HFF-Myc (cell line): ENCODE measurements at places on chromosomes 16 and 17.

DNA sequence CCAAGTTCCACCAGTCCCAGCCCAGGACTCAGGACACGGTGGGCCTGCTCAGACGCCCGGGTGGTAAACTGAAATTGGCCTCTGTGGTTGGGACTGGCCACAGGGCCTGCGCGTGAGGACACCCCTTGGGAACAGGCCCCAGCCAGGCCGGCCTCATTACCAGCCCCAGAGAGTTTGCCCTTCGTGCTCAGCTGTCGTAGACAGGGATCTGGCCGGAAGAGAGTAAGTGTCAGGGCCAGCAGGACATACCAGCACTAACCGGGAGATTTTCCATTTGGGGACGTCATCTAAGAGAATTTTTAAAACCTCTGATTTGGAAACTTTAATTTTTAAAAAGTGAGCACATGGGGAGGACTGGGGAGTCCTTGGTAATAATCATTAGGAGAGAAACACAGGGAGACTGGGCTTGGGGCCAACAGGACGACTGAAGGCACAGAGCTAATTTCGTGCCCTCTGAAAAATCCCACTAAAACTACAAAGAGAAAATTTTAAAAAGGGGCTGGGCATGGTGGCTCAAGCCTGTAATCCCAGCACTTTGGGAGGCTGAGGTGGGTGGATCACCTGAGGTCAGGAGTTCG is 2.4 kb upstream of the RBFOX3 start:
- no peak for DNase-seq

DNA sequence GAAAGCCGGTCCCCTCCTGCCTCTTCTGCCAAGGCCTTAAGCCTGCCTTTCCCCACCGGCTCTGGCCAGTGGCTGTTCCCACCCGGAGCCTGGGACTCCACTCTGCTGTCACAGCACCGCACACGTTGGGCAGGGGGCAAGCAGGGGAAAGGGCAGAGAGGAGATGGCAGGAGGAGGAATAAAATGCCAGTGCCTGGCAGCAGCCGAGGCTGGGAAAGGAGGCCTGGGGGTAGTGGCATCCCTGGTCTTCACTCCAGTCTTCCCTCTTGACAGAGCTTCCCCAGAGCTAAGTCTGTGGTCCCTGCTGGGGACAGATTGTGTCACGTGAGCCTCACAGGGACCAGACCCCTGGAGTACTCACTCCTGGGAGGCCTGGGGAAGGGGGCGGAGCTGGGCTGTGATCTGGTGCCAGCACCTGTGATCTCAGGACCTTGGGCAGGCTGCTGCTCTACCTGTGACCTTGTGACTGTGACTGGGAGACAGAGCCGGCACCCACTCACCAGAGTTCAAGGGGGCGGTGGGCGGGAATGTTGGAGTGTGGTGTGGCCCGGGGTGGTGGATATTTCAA is 97.2 kb upstream of the GSE1 start:
- DNase-seq: no peak

DNA sequence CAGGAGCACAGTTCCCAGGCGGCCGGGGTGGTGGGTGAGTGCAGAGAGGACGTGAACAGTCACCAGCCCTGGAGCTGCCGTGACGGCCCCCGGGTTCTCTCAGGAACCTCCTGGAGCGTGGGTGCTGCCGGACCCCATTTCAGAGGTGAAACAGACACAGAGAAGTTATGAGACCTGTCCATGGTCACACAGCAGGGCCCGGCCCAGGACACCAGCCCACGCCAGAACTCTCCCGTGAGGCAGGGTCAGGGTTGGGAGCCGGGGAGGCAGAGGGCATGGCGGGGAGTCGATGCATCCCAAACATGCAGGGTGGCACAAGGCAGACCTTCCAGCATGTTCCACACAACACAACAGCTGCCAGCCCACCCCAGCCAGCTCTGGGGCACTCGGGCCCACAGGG is 3.8 kb upstream of the PVALEF start:
- no peak for DNase-seq

DNA sequence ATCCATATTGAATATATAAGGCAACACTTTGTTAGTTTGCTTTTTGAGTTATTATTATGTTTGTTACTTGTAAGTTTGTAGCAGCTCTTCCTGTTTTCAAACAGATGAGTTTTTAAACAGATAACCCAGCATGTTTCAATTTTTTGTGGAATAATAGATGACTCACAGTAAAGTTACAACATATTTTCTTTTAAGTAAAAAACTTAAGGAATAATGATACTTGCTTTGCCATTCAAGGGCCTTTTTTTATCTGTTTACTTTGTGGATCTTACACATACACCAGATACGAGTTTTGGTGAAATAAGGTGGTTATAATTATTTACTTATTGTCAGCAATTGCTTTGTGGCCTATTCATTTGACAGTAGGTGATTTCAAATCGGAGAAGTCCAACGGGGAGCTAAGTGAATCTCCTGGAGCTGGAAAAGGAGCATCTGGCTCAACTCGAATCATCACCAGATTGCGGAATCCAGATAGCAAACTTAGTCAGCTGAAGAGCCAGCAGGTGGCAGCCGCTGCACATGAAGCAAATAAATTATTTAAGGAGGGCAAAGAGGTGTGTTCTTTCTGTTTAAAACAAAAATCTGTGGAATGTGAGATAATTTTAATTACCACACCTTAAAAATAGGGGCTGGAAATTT is 66.3 kb downstream of the BPTF start:
- no peak for DNase-seq

GRCh38 chr17:36623281-36623680 is 21.9 kb downstream of the MRM1 start:
- no peak for DNase-seq

GRCh38 chr16:19167710-19168370 is at the start of gene SYT17:
Gene SYT17, plus strand, starts transcription at chr16:19168240. Its CDS starts 407 bp downstream, at chr16:19168647.
- DNase-seq: no peak

DNA sequence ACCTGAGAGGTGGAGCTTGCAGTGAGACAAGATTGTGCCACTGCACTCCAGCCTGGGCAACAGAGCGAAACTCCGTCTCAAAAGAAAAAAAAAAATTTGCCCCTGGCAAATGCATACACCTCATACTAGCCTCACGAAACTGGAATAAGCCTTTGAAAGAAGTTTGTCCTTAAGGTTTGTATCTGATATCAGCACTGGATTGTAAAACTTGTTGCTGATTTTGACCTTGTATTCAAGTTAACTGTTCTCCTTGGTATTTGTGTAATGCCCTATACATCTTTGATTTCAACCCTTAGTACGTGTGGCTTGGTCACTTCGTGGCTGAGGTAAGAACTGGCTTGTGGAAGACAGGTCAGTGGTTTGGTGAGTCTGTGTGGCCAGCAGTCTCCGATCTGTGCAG is 6.2 kb upstream of the FLCN start:
- no peak for DNase-seq

GRCh38 chr16:2032285-2033056 is 5.8 kb downstream of the NHERF2 start:
- no peak for DNase-seq

DNA sequence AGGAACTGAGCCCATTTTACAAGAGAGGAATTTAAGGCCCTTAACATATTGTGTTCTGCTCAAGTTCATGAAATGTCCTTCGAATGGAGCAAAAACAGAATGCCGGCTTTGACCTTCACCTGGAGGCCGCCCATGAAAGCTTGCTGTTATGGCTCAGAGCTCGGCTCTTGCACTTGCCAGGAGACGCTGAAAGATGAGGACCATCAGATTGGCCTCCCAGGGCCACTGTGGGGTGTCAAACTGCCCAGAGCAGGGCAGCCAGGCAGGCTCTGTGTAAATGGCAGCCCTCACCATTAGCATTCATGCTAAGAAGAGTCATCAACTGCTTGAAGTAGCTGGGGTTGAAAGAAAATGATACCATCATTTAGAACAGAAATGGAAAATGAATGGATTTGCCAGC is 39.3 kb downstream of the IL21R start:
- no peak for DNase-seq

DNA sequence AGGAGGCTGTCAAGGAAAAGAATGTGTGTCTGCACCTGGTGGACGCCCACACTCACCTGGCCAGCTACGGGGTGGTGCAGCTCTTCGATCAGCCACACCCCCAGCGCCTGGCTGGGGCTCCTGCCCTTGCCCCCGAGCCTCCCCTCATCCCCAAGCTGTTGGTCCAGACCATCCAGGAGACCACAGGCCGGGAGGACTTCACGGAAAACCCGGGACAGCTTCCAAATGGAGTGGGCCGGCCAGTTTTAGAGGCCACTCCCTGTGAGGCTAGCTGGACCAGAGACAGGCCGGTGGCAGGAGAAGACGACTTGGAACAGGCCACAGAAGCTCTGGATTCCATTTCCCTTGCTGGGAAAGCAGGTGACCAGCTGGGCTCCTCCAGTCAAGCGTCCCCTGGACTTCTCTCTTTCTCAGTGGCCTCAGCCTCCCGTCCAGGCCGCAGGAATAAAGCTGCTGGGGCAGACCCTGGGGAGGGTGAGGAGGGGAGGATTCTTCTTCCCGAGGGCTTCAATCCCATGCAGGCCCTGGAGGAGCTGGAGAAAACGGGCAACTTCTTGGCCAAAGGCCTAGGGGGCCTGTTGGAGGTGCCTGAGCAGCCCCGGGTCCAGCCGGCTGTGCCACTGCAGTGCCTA is 2.2 kb downstream of the WDR81 start:
- no peak for DNase-seq

- DNase-seq: peak; percentile 37
Measured at GRCh38 chr16:90057738-90058173, 19.4 kb downstream of the PRDM7 start.

- no peak for DNase-seq
Measured at GRCh38 chr17:14070344-14070984, 1.2 kb downstream of the COX10 start.

- no peak for DNase-seq
Measured at GRCh38 chr17:79125503-79125902, 50.9 kb downstream of the ENGASE start.

- no peak for DNase-seq
Measured at GRCh38 chr17:28774206-28774605, 30.4 kb downstream of the TRAF4 start.

DNA sequence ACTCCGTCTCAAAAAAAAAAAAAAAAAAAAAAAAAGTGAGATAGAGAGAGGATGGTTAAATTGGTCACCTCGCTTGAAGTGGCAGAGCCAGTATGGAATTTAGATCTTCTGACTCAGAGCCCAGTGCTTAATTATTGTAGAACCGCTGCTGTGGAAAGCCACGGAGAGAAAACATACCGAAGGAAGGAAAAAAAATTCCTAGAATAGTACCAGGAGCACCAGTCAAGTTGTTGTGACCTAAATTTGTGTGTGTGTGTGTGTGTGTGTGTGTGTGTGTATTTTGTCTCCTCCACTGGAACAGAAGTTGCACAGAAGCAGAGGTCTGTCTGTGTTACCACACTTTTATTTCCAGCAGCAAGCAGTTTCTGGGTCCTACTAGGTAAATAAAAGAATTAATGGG is 10.6 kb upstream of the NUP85 start:
- no peak for DNase-seq

DNA sequence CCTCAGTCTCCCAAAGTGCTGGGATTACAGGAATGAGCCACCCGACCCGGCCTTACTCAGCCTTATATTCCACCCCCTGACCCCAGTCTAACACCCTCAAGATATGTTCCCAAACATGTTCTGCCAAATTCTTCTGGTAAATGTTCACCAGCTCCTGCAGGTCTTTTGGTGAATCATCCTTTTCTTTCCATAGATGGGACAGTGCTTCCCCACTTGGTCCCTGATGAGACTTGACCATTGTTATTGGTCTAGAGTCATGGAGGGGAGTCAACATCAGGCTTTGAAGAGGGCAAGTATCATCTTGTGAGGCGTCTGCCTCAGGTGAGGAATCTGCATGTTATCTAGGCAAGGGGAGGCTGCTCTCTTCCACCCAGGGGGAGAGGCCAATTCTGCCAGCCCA is 10.4 kb upstream of the RUNDC3A start:
- DNase-seq: no peak

DNA sequence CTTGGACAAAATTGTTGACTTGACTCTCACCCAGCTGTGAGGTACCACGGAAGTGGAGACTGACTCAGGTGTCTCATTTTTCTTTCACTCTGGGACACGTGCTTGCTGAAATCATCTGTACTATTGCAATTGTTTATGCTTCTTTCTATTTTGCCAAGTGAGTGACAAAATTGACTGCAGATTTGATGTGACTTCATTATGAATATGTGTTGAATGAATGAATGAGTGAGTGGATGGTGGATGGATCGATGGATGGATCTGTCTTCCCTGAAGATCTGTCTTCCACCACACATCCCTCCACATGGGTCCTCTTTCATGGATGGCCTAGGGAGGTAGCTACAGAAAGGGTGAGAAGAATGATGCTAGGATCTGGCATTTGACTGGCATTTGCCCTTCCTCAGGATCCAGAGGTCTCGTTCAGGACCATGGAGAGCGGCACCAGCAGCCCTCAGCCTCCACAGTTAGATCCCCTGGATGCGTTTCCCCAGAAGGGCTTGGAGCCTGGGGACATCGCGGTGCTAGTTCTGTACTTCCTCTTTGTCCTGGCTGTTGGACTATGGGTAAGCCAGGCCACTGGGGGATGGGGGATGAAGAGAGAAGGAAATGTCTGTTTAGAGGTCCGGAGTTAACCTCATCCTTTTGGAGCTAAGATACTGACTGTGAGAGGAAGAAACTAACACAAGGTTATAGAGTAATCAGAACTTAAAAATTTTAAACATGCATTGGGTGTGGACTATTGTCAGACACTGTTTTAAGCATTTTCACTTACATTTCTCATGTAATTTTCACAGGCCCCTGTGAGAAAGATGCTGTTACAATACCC is 12.7 kb downstream of the SLC5A11 start:
- no peak for DNase-seq

- no peak for DNase-seq
Measured at GRCh38 chr17:17873450-17873991, 36.7 kb upstream of the SREBF1 start.

GRCh38 chr16:29868396-29869009 is 5.5 kb upstream of the CDIPT start:
- DNase-seq: no peak

GRCh38 chr17:43442711-43443110 is 41.1 kb upstream of the DHX8 start:
- DNase-seq: no peak

- no peak for DNase-seq
Measured at GRCh38 chr16:59213952-59214351, 479.8 kb upstream of the GOT2 start.

- DNase-seq: no peak
Measured at GRCh38 chr16:2785101-2785991, 2.0 kb downstream of the PRSS33 start.

GRCh38 chr17:82060001-82060380 is 5.6 kb downstream of the DUS1L start:
- no peak for DNase-seq

DNA sequence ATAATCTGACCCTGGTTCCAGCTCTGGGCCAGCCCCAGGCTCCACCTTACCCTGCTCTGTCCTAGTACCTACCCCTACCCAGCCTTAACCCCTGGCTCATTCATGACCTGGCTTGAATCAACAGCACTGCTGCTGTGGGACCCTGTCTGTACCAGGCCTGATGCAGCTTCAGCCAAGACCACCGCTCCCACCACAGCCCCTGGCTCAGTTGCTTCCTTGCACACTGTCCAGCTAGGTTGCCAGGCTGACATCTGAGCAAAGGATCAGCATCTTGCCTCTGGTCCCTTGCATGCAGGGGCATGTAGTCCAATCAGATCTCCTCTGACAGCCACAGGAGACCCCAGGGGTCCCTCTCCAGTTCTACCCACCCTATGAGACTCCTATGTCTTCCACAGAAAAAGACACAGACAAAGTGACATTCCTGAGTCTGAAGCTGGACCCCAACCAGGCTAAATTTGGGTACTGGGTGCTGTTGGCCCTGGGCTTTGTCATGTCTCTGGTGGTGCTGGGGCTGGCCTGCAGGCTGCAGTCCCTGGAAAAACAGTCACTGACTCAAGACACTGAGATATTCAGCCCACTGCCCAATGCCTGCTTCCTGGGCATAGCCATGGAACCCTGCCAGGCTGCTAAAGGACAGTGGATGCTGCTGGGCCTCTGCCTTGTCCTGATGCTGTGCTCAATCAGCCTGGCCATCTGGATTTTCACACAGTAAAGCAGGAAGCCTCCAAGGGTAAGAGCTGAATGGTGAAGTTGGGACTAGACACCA is 3.9 kb upstream of the KCNH6 start:
- DNase-seq: no peak
